Anterior cingulate cortex (tissue), 58 donors: ENCODE measurements at places on chromosomes 6 and 20.

GRCh38 chr20:59246691-59247400, 53.6 kb upstream of the EDN3 start:
- DNase-seq: no peak

DNA sequence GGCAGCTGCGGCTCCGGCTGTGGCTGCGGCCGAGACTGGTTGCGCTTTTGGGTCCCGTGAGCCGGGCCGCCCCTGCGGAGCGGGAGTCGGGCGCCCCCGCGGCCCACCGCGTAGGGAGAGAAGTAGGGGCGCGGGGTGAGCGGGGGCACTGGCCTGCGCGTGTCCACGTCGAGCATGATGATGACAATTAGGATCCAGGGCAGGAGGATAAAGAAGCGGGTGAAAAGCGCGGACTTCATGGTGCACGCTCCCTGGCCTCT, 739 bp downstream of the B3GAT2 start:
- DNase-seq: no peak

- DNase-seq: no peak
These were observed 431.8 kb upstream of the NOX3 start for GRCh38 chr6:155887421-155887820.

DNA sequence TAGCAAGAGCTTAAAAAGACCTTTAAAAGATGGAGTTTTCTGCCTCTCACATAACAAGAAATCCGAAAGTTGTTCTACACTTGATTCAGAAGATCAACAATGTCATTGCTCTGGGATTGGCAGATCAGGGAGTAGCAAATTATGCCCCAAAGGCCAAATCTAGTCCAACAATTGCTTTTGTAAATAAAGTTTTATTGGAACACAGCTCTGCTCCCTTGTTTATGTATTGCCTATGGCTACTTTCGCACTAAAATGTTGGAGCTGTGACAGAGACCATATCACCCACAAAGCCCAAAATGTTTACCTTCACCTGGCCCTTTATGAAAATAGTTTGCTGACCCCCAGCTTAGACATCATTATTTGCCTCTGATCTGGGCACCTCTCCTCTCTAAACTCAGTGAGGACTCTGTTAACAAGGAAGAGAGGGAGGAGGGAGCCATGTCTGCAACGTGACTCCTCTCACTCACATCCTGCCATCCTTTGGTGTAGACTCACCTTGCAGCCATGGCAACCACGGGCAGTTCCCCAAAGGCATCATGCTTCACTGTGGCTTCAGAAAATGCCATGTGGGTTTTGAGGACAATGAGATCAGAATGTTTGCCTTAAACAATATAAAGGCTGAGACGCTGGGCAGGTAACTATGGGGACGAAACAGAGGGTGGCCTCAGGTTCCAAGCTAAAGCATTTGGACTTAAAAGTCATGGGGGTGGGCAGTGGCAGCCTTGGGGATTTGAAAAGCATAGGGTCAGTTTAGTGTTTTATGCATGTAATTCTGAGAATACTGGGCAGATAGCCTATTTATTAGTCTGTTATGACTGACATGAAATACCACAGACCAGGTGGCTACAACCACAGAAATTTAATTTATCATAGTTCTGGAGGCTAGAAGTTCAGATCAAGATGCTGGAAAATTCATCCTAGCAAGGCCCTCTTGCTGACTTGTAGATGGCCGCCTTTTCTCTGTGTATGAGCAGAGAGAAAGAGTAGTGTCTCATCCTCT, 149.7 kb upstream of the TNFAIP3 start:
- DNase-seq: no peak

DNA sequence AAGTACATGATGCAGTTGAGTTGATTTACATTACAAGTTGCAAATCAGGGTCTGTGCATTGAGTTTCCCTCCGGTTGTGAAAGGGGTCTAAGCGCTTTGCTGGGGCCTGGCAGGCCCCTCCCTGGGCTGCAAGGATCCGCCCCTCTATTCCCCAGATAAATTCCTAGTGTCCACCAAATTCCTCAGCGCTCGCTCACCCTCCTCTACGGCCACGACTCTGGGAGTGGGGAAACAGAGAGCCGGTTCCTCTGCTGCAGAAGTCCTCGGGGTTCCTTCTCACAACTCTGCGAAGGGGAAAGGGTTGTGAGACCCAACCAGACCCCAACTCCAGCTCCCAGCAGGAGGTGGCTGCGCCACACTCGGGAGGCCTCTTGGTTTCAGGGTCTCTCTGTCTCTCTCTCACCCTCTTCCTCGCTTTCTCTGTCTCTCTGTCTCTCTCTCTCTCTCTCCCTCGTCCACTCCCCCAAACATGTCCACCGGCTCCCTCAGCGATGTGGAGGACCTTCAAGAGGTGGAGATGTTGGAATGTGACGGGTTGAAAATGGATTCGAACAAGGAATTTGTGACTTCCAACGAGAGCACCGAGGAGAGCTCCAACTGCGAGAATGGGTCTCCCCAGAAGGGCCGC, at the start of gene TCF21:
TSS of gene TCF21 (plus strand) at position 185 of the 628 bp plus-strand sequence. CDS start at position 470, 285 bp downstream.
- no peak for DNase-seq

DNA sequence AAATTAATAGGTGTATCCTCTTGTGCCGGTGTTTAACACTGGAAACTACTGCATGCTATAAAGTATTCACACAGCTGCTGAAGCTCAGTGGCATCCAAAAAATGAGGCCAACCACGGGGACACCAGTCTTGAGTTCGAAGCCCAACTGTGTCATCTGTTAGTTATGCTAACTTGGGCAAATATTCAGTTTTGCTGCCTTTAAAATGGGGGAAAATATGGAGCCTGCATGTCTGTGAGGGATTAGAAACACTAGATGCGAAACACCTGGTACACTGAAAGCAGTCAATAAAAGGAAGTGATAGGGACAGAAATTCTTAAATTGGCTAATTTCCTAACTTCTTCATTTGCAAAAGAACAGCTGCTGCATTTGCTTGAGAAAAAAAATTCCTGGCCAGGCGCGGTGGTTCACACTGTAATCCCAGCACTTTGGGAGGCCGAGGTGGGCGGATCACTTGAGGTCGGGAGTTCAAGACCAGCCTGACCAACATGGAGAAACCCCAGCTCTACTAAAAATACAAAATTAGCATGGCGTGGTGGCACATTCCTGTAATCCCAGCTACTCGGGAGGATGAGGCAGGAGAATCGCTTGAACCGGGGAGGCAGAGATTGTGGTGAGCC, 36.6 kb upstream of the MLIP start:
- DNase-seq: no peak

DNA sequence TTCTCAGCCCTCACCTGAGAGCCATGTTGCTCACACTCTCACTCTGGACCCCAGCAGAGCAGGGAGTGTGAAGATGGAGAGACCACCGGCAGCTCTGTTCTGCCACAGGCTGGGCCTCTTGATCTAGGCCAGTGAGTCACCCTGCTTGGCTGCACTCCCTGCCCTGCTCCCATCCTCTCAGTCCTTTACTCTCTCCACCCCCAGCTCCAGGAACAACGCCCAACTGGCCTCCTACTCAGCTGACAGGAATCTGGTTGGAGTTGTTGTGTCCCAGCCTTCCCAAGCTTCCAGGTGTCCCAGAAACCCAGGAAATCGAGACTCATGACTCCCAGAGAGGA, at the start of gene PSORS1C1:
TSS of gene PSORS1C1 (plus strand) at position 260 of the 338 bp plus-strand sequence. CDS start 14,833 bp downstream, outside the sequence.
- DNase-seq: no peak

GRCh38 chr6:112007805-112008204, 46.1 kb upstream of the CCN6 start:
- no peak for DNase-seq

DNA sequence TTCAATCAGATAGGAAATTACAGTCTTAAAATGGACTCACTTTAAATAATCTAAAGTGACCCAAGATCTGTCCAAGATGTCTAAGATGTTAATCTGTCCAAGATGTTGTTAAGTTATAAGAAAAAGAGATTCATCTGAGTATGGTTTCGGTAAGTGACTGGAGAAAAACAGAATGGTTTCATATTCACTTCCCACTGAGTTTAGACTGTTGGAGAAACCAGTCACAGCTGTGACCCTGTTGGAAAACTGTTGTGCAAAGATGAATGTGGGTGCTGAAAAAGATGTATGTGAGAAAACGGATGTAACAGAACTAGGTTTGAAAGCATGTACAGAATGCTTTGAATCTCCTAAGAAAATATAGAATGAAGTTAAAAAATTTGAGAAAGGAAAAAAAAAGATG, 325.9 kb downstream of the COL12A1 start:
- no peak for DNase-seq

GRCh38 chr6:108916026-108916686, 67.9 kb downstream of the ARMC2 start:
- no peak for DNase-seq

GRCh38 chr6:6891949-6892461, 215.8 kb upstream of the RREB1 start:
- no peak for DNase-seq

GRCh38 chr20:24608926-24609667, 139.7 kb downstream of the SYNDIG1 start:
- DNase-seq: no peak

DNA sequence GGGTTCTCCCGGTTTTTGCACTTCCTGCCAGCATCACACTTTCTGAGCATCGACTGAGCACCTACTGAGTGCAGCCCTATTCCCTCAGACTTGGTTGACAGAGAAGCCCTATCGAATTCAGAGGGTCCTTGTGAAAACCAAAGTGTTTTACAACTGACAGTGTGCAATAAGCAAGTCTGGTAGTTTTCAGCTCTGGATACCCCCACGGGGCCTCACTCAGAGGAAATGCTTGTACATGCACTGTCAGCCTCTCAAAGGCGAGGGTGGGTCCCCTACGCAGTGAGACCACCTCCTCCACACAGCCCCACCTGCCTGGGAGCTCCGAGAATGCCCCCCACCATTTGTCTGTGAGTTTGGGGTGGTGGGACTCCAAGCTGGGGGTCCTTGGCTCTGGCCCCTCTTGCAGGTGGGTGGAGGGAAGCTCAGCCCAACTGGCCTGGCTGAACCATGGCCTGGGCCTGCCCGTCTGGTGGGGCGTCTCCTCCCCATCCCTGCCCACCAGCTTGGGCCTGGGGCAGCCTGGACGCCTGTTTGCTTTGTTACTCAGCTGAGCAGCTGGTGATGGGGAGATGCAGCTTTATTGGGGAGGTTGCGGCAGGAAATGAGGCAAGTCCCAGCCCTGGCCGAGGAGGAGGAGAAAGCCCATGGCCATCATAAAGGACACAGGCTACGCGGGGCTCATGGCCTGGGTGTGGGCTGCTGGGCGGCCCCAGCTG, 1.7 kb downstream of the SPDEF start:
- no peak for DNase-seq

- DNase-seq: no peak
These were observed 53.6 kb downstream of the PYGB start for GRCh38 chr20:25301357-25301920.

DNA sequence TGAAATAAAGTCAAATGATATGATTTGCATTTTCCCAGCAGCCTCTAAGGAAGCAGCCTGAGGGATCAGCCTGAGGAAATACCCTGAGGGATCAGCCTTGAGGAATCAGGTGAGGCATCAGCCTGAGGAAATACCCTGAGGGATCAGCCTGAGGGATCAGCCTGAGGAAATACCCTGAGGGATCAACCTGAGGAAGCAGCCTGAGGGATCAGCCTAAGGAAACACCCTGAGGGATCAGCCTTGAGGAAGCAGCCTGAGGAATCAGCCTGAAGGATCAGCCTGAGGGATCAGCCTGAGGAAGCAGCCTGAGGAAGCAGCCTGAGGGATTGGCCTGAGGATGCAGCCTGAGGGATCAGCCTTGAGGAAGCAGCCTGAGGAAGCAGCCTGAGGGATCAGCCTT, 669.7 kb upstream of the AGPAT4 start:
- DNase-seq: no peak

- DNase-seq: no peak
These were observed 5.7 kb downstream of the VTA1 start for GRCh38 chr6:142152746-142153145.

DNA sequence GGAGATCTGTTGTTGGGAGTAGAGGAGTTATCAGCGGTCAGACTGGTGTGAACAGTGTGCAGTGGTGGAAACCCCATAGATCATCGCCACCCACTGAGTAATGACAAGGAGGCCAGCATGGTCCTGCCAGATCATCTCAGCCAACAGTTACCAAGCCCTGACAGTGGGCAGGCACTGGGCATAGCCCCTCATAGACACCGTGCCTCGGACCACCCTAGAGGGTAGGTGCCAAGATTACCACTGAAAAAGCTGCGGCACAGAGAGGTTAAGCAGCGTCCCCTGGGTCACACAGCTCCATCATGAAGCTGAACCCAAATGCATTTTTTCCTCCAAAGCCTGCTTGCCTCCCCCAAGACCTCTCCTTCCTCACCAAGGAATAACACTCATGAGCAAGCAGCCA, 21.5 kb upstream of the BMP7 start:
- no peak for DNase-seq

DNA sequence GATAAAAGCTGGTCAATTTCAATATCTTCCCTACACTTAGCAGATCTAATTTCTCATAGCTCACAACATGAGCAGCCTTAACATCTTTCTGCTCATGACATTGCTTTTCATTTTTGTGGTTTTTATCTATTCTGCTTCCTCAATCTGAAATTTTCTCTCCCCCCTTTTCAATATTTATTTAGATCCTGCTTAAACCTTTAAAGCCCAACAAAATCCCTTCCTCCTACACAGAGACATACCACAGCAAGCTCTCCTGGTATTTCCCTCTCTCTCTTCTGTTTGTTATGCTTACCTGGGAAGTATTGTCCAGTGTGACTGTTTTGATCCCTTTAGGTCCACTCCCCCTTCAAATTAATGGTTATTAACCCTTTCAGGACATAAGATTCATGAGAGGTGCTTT, 582.5 kb downstream of the RFPL4B start:
- DNase-seq: no peak

DNA sequence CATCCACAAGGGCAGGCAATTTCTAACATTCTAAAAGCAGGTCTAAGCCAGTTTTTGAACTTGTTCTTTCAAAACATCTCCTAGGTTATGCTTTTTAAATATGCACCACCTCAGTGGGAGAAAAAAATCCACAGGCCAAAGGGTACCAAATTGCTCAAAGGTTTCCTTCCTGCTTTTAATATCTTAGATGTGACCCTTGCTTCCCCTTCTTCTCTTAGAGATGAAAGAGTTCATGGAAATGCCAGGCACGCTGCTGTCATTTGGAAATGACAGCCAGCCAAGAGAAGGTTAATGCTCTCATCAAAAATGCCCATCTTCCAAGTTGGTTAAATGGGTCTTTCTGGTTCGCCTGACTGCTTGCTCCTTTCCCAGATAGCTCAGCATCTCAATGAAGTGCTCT, 497.1 kb downstream of the CD83 start:
- DNase-seq: no peak

DNA sequence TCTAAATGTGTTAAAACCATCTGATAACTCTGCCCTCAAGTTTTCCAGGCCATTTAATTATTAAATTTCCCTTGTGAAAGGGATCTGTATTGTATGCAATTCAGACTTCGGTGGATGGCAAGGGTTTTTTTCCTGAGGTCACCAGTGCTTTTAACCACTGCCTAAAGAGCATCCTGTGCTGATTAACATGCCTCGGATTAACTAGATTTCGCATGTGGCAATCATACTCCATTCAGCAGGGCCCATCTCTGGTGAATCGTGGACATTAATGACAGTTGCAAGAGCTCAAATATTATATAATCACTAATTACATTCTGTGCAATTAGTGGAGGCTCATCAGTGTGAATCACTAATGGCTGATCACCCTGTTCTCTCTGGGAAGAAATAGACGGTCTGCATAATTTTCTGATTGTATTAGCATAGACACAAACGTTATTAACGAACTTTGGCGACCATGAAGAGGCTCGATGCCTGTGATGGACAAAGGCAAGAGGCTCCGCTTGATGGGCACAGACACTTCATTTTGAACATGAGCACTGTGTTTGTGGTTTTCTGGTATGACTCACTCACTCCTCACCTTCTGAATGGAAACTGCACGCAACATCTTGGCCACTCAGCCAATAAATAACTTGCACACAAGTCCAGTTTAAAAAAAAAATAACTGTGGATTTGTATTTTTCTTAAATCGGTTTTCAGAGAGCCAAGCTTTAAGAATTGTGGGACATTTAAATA, 31.4 kb downstream of the LINC00237 start:
- DNase-seq: no peak

GRCh38 chr6:157020881-157021343, 243.7 kb downstream of the ARID1B start:
- no peak for DNase-seq
